ENCODE measurements at places on chromosomes 2 and 18. TPM values are rescaled to one million over a fixed set of nuclear protein-coding genes. Genes with fewer than 3 reads are reported as not detected.

- no peak for DNase-seq
Observed at GRCh38 chr2:54166121-54166773, 50.8 kb downstream of the ACYP2 start.

GRCh38 chr18:13521418-13521817 lies 204.9 kb downstream of the FAM210A start:
- DNase-seq: no peak

- peak; percentile 72 for DNase-seq
Observed at GRCh38 chr2:238868616-238869292, 20.9 kb downstream of the TWIST2 start.

- no peak for DNase-seq
Observed at GRCh38 chr2:204449977-204450376, 95.3 kb upstream of the PARD3B start.

The DNAH7 gene
- total RNA-seq: 4.8 TPM

DNA sequence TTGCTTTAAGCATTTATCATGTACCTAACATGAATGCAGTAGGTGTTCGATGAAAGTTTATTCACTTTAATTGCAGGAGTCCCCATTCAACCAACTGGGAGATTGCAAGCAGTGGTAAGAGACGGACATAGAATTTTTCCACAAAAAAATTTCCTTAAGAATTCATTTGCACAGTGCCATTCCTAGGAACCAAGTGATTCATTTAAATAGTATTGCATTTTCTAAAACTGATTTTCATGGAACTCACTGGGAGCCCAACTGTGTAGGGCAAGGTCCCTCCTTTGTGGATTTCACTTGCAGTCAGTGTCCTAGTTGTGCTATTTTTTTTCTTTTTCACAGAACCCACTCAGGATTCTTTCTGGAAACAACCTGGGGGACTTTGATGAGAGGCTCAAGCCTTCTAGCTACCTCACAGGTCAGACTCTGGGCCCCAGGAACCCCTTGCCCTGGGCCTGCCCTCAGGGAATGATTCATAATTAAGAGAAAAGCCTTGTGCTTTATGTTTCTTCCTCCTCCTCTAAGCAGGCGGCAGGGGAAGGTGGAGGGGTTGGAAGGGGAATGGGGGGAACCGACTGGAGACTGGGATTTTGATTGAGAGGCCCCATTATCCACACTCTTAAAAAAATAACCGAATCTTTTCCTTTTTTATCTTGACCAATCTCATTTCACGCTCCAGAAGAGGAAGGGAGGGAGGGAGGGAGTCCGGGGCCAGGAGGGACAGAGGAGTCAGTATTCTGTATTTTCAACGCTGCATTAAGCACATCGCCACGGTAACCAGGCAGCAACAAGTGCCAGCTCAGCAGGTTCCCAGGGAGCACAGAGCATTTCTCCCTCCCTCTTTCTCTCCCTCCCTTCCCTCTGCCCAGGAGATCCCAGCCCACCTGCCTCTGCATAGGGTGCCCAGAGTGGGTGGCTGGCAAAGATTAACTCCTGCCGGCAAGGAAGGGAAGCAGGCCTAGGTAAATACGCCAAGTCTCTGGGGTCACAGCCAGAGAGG lies 51.8 kb downstream of the PSD4 start:
- DNase-seq: peak; percentile 76

The CD207 gene
- 0.96 TPM for total RNA-seq

The LYG2 gene
- total RNA-seq: not detected

The PKDCC gene
- 93.2 TPM for total RNA-seq

DNA sequence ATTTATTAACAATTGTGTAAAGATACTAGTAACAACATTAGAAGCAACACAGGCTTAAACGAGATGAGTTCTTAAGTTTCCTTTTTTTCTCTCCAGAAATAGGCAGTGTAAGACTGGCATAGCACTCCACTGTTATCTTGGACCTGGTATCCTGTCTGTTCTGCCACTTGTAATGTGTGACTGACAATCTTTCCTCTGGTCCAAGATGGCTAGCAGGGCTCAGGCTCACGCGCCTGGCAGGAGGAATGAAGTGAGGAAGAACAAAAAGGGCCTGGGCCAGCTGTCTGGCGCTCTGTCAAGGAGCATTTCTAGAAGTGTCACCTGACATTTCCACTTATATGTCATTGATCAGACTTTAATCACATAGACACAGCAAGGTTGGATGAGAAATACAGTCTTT lies 31.6 kb upstream of the CCDC195 start:
- DNase-seq: no peak

DNA sequence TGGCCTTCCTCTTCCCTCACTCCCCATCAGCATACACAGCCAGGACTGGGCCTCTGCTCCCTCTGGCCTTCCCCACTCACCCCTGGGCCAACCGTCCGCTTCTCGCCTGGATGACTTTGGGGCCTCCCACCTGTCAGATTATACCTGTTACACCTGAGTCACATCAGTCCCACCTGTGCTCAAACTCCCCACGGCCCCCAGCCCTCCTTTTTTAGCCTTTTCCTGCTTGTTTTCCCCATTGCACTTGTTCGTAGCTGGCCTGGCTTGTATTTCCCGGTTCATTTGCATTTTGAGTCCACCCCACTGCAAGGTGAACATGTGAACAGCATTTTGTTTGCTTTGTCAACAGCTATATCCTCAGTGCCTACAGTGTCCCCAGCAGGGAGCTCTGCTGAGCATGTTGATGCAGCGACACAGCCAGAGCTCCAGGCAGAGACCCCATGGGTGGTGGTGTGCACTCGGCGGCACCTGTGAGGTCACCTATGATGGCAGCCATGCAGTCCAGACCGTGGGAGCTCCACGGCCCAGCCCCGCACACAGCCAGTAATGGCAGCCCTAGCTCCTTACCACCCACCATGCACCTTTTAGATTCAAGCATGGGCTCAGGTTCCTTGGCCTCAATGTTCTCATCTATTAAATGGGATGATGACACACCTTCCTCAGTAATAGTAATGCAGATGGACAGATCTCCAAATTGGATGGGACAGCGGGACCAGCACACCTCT lies 276.4 kb upstream of the HS6ST1 start:
- no peak for DNase-seq

The GAREM2 gene
- 1.7 TPM for total RNA-seq

The ACVR1 gene
- total RNA-seq: 22.1 TPM

The TUBB6 gene
- total RNA-seq: 452 TPM

- DNase-seq: no peak
Observed at GRCh38 chr18:28476302-28476701, 299.4 kb upstream of the CDH2 start.

The LINC00305 gene
- total RNA-seq: not detected

The CFAP65 gene
- total RNA-seq: 2.9 TPM

- DNase-seq: no peak
Observed at GRCh38 chr18:25256439-25256838, 95.5 kb downstream of the ZNF521 start.

GRCh38 chr2:204255071-204255470 lies 290.2 kb upstream of the PARD3B start:
- no peak for DNase-seq

The RIT2 gene
- total RNA-seq: not detected

- DNase-seq: peak; percentile 17
Observed at GRCh38 chr2:197777823-197778407, 7.2 kb downstream of the BOLL start.

The RGPD4 gene
- total RNA-seq: 2.2 TPM

- DNase-seq: no peak
Observed at GRCh38 chr2:183519371-183520056, 395.3 kb downstream of the NUP35 start.

- peak; percentile 71 for DNase-seq
Observed at GRCh38 chr2:8685697-8686358, 4.0 kb downstream of the ID2 start.

DNA sequence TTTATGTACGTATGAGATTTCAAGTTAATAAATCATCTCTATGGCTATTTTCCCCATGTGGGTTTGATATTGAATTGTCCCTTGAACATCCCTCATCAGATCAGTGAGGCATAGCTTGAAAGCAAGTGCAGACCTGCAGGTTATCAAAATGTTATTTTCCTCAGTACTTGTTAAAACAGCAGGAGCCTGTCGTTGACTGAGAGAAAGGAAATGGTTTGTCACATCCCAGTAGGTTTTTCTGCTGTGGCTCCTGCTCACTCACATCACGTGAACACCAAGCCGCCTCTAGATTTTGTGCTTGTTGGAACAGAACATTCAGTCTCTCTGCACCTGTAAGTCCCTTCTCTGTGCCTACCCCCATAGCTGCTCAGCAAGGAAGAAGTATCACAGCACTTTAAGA lies 340.3 kb downstream of the CELF4 start:
- no peak for DNase-seq

DNA sequence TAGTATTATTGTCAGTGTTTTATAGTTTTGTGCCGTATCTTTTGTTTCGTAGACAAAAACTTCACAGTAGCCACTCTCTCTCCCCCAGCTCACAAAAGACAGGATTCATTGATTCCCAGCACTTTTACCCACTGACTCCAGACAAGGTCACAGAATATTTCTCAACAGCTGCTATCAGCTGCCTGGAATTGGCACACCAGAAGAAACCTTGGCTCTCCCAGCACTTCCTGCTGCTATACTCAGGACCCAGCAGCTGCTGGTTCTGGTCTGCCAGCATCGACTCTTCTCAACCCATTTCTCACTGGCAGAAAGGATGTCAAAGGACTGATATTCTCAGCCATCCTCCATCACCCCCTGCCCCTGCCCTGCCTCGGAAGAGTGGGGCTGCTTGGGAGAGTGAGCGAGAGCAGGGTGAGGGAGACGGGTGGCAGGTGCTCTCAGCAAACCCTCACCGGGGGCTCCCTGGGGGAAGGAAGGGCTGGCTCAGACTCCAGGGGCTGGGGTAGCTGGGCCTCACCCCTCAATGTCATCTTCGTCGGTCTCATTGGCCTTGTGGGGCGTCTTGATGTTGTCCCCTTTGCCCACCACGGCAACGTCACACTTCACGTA lies 6.1 kb upstream of the OTOF start:
- DNase-seq: no peak

The RNF149 gene
- total RNA-seq: 63.6 TPM

The NOL4 gene
- total RNA-seq: 2.9 TPM

DNA sequence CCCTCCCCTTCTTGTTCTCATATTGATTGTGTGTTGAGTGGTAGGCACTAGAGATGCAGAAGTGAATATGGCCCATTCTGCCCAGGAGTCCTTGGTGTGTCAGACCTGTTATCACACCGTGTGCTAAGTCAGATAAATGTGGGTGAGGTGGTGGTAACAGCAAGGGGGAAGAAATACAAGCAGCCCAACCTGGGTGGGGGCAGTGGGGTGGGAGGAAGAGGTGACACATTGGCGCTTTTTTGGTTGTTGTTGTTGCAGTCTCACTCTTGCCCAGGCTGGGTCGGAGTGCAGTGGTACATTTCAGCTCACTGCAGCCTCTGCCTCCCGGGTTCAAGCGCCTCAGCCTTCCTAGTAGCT lies 12.8 kb downstream of the B3GNT2 start:
- no peak for DNase-seq

The GEN1 gene
- total RNA-seq: 9.6 TPM

The KLHL30 gene
- total RNA-seq: 5.1 TPM

The LRRC30 gene
- 3.4 TPM for total RNA-seq

- no peak for DNase-seq
Observed at GRCh38 chr2:20696366-20696765, 29.4 kb downstream of the GDF7 start.

GRCh38 chr2:175366815-175367214 lies 185.3 kb upstream of the ATP5MC3 start:
- peak; percentile 64 for DNase-seq

DNA sequence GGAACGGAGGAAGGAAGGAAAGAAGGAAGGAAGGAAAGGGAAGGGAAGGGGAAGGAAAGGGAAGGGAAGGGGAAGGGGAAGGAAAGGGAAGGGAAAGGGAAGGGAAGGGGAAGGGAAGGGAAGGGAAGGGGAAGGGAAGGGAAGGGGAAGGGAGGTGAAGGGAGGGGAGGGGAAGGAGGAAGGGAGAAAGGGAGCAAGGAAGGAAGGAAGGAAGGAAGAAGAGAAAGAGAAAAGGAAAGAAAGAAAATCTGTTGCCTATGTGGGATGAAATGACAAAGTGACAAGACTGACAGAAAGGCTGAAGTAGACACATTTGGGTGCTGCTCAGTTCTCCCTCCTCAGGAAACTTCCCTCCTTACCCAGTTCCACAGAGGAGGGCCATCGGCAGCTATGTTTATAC lies 46.3 kb upstream of the GORASP2 start:
- no peak for DNase-seq

DNA sequence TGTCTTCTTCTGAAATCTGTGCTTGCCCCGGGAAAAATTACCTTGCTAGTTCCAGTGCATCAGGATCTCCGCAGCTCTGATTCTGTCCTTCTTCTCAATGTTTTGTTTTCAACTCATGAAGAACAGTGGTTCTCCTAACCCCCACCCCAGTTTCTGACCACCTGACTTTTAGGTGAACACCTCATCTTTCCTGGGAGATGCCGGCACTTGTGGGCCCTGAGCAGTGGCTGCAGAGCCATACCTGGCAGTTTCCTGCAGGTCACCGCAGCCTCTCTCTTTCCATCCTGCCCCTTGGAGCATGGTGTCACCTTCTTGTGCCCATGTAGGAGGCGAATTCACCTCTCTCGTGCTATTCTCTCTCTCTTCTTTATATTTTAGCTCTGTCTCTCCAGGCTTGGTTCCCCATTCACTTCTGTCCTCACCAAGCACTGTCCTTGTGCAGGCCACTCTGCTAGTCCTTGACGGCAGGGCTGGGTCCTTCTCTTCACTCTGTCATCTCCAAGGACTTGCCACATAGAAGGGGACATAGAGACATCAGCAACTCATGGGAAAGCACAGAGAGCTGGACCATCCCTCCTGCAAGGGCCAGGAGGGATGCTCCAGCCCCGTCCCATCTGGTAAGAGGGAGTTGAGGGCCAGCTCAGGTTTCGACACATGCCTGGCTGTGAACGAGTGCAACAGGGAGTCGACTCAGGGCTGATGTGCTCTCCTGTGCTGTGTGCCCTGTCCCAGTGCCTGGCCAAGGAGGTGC lies 59.1 kb downstream of the DDX1 start:
- no peak for DNase-seq

DNA sequence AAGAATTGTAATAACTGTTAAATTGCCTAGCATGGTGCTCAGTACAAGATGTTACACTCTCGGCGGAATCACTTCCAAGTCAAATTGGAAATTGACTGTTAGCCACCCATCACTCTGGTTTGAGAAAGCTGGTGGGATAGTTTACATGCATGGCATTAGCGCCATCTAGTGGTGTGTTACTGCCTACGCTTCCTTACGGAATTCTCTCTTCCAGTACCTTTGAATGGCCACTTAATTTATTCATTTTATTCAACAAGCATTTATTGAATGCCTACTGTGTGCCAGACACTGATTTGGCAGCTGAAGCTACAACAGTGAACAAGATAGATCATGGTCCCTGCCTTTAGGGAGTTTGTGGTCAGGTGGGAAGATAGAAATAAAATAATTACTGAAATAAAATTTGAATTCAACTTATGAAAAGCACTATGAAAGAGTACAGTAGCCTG lies 171.2 kb downstream of the TMEM247 start:
- peak; percentile 76 for DNase-seq

Measured in umbilical cord (tissue), 2 donors.